ENCODE measurements at places on chromosomes 4 and X.

GRCh38 chr4:137474711-137475301, 57.5 kb downstream of the PCDH18 start:
- peak; percentile 2 for DNase-seq

DNA sequence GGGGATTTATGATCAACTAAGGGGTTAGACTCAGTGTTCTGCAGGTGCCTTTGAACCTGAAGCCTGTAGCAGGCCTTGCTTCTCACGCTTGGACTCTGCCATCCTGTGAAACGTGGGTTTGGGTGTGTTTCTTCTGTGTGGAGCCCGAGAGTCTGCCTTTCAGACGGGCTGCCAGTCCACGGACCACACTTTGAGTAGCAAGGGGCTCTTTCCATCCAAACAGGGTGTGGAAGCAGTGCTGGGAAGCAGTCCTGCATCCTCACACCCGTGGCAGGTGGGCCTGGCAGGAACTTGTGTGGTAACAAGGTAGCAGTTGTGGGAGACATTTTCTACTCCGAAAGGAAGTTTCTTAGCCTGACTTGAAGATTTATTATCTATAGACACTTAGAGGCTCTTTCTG, 22.7 kb downstream of the RGS12 start:
- no peak for DNase-seq

DNA sequence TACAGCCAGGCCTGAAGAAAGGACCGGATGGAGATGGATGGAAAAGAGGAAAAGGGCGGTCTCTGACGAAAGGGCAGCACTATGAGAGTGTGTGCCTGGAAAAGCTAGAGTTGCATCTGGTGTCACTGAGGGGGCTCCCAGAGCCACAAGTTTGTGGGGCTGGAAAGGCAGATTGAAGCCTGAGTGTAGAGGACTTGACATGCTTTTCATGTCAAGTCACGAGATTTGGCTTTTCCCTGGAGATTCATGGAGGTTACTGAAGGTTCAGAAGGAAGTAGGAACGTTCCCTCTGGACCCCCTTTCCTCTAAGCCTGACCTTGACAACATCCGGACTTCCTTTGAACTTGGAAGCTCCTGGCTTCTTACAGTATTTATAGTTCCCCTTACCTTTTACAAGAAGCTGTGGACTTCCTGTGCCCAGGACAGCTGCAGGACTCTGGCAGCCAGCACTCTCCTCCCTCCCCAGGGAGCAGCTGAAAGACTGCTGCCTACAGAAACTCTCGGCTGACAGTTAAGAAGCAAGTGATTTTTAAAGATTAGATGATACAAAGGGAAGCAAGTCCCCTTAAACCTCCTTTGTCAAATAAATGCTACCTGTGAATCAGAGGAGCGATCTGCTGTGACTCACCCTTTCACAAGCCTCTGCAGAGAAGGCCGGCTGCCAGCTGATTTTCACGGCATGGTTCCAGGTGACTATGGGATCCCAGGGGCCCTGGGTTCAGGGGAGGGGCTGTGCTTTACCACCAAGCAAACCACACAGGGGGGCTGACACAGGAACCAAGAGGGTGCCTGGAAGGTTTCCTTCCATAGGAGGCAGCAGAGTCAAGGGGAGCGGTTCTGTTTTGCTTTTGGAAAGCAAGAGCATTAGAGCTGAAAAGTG, 72.9 kb upstream of the STIM2 start:
- DNase-seq = peak; percentile 80

GRCh38 chr4:152778656-152779512, 646 bp downstream of the TIGD4 start:
- peak; percentile 51 for DNase-seq

GRCh38 chr4:8762356-8762755, 109.3 kb downstream of the HMX1 start:
- DNase-seq = no peak

DNA sequence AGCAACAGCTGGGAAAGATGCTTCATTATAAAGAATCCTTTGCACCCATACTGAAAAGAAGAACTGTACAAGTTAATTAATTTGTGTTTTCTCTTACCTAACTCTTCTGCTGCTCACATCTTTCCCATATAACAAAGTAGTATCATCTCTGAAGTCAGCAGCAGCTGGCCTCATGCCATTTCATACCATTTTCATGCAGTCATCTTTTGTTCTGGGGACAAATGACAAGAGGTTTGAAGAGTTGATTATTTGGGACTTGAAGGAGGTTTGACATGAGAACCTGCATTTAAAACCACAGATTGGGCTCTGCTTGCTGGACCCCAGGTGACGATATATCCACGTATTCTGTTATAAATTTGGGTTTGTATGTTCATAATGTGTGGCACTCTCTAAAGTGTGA, 430.3 kb downstream of the SPRY1 start:
- DNase-seq = no peak

DNA sequence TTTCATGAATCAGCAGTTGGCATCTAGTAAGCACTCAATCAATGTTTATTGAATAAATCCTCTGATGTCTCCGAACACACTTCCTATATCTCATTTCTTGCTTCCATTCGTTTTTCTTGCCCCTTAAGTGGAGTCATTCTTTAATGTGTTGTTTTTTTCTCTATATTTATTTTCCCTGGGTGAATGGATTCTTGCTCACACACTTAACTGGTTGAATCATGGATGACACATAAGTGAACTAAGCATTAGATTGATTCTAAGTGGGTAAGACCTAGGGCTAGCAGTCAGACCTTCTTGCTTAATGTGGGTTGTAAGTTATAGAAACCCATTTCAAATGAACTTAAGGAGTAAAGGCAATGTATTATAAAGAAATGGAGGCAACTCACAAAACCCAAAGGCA, 111.1 kb downstream of the RTL3 start:
- DNase-seq = peak; percentile 69

- DNase-seq = peak; percentile 41
These were observed 49.1 kb downstream of the GALNT7 start for GRCh38 chr4:173217727-173218126.

GRCh38 chrX:129637217-129638109, 17.3 kb downstream of the APLN start:
- DNase-seq = peak; percentile 33

DNA sequence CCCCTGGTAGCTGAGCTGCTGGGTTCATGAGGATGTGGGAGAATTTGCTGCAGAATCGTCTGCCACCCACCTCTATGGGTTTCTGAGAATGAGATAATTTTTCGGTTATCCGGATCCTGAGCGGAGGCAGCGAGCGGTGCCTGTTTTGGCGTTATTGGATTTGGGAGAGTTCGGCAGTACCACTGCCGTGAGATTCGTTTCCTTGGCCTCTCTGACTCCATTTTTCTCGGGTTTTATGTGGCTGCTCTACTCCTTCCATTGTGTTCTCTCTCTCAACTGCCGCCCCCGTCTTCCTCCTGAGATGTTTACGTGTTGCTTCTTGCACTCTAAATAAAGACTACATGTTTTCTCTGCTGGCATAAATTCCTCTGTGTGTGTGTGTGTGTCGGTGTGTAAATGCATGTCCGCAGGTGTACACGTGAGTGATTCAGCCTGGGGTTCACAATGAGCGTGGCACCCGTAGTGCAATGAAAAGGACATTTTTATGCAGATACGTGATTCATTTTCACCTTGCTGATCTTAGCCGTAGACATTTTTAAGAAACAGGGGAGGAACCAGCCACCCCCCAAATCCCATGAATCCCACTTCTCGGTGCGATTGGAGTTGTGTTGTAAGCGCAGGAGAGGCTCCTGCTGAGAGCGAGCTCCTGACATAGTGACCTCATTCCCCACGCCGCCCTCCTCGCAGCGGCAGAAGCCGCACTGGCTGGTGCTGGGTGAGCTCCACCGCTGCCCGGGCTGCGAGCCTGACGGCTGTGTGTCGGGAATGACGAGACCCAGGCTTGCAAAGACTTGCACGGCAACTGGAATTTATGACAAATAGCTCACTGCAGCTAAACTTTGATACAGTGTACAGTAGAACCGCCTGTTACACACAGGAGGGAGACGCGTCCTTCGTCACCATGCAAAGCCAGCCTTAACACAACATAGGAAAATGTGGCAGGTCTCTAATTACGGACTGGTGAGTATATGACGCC, 82.2 kb downstream of the STOX2 start:
- DNase-seq = peak; percentile 71

DNA sequence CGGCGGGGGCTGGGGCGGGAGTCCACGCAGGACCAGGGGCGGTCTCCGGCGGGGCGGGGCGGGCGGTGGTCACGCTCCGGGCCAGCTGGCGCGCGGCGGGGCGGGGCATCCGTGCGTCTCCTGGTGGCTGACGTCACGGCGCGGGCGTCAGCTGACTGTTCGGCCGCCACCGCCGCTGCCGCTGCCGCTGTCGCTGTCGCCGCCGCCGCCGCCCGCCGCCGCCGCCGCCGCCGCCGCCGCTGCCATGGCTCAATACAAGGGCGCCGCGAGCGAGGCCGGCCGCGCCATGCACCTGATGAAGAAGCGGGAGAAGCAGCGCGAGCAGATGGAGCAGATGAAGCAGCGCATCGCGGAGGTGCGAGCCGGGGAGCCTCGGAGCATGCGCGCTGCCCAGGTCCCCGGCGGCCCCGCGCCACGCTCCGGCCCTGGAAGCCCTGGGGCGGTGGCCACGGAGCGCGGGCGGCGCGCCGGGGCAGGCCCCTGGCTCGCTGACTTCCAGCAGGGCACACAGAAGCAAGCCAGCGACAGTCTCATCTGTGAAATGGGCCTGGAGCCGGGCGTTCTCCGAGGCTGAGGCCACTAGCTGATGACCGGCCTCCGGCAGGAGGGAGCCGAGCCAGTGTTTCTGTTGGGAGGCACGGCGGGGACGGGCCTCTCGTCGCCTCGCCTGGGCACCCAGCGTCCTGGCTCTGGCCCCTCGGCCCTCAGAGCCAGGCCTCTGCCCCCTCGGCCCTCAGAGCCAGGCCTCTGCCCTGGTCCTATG, at the start of gene FAM50A:
FAM50A (plus strand) TSS at position 150 of the 763 bp plus-strand sequence; CDS start at position 245, 95 bp downstream.
- no peak for DNase-seq

GRCh38 chrX:134388161-134389109, 71.5 kb upstream of the HPRT1 start:
- DNase-seq = peak; percentile 83

DNA sequence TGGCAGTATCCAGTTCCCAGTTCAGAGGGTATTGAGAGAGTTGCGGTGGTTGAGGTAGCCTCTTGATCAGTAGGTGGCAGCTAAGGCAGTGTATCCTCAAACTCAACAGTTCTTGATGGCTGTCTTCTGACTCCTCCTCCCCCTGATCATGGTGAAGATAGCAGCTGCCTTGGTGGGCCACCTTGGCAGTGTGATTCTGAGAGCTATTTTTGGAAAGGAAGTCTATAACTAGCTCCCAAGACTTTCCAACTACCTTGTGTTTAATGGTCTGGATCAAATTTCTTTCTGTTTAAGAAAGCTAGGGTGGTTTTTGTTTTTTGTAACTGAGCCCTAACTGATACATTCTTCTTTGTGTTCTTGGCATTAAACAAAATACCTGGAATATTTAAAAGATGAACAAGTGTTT, 10.5 kb upstream of the TBC1D19 start:
- peak; percentile 95 for DNase-seq

DNA sequence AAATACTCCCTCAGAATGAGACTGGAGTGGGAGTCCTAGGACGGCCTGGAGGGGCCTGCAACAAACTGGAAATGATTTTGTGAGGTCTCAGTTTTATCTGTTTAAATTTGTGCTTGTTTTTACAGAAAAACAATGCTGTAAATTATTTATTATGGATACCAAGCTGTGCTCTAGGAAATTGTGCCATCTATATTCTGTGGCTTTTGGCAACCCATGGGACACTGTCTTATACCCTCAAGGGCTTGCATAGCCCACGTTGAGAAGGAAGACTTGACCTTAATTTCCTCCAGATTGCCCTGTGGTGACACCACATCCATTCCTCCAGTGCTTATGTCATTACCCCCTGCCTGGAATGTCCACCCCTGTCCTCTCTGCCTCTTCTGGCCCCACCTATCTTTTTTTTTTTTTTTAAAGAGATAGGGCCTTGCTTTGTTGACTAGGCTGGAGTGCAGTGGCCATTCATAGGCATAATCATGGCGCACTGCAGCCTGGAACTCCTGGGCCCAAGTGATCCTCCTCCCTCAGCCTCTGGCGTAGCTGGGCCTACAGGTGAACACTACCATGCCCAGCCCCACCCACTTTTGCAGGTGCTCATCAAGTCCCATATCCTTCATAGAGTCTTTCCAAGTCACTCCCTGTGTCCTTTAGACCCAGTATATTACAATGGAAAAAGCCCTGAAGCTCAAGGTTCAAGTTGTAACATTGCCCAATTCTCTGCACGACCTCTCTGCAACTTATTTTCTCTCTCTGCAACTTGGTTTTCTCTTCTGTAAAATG, 77.4 kb downstream of the HPRT1 start:
- peak; percentile 83 for DNase-seq

GRCh38 chr4:52037689-52038102, 403 bp downstream of the SGCB start:
- no peak for DNase-seq

GRCh38 chr4:127414951-127415606, 217.7 kb upstream of the INTU start:
- no peak for DNase-seq

DNA sequence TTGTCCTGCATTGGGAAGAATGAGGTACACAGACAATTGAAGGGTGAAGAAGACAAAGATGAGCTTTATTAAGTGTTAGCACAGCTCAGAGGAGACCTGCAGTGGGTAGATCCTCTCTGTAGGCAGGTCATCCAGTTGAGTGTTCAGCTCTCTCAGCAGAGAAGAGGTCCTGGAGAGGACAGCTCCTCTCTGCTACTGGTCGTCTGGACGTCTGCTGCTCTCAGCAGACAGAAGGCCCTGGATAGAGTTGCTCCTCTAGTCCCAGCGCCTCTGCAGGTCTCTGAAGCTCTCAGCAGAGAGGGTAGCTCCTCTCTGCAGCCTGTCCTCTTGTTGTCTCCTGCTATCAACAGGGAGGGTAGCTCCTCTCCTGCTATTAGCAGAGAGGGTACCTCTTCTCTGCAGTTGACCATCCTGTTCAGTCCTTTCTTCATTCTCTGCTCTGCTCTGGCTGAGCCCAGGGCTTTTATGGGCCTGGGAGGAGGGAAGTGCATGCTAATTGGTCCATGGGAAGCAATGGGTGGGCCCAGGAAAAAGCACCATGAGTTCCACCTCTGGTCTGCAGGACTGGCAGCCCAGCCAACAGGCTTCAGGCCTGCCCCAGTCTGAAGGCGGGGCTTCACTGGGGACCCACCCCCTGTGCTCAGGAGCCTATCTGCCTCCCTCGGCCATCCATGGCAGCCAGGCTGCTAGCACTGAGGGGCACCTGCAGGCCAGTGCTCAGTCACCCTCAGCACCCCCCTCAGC, 54.1 kb upstream of the IBSP start:
- no peak for DNase-seq

DNA sequence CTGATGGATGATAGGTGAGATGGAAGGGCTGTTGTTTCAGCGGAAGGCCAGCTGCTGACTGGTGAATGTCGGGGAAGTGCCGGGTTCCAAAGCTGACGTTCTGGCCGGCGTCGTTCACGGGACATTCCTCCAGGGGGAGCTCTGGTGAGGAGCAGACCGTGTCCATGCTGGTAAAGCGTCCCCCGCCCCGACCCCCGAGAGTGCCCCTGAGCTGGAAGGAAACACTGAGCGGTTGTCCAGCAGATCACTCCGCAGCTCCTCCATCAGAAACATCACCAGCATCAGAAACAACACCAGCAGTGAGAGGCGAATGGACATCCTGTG, 18.6 kb upstream of the ADRA2C start:
- no peak for DNase-seq
